Myometrial cell (primary cell): ENCODE measurements at places on chromosomes 16 and 17. TPM values are rescaled to one million over a fixed set of nuclear protein-coding genes. Genes with fewer than 3 reads are reported as not detected.

Gene RNF157
- total RNA-seq, result 0.29 and 0.89 TPM in 2 replicates

Gene PRSS8
- not detected in 2 replicates for total RNA-seq

Gene DOC2B
- total RNA-seq, result not detected in 2 replicates

Gene NACA2
- total RNA-seq, result not detected in 2 replicates

Gene SLC16A13
- 0.86 and 3.2 TPM in 2 replicates for total RNA-seq

Gene SLC4A1
- not detected in 2 replicates for total RNA-seq

Gene GPR142
- not detected in 2 replicates for total RNA-seq

Gene STH
- not detected in 2 replicates for total RNA-seq

Gene HSD17B1
- 1.4 and 4.6 TPM in 2 replicates for total RNA-seq

Gene EVPLL
- total RNA-seq, result not detected in 2 replicates

Gene FBXW10
- not detected in 2 replicates for total RNA-seq

Gene MPP2
- total RNA-seq, result 0.58 and 3.9 TPM in 2 replicates

Gene CD19
- total RNA-seq, result not detected in 2 replicates

Gene CIITA
- total RNA-seq, result not detected in 2 replicates

Gene ZNF423
- under 0.01 and 0.18 TPM in 2 replicates for total RNA-seq

Gene KRTAP4-11
- total RNA-seq, result not detected in 2 replicates

Gene IL17C
- total RNA-seq, result 1.4 TPM in 1 of 2 replicates, not detected in the other

Gene RFWD3
- total RNA-seq, result 11.5 and 20.2 TPM in 2 replicates

Gene UBE2G1
- total RNA-seq, result 24.5 and 32.8 TPM in 2 replicates

Gene CCDC137
- total RNA-seq, result 11.8 and 17.7 TPM in 2 replicates

Gene CCDC154
- total RNA-seq, result not detected in 2 replicates

Gene NR1D1
- 4.9 and 5.8 TPM in 2 replicates for total RNA-seq

Gene RAB11FIP4
- total RNA-seq, result 0.18 and 0.86 TPM in 2 replicates

Gene GIT1
- 14.5 and 24.5 TPM in 2 replicates for total RNA-seq

Gene MEIOB
- total RNA-seq, result not detected in 2 replicates

Gene STARD3
- total RNA-seq, result 39.5 and 70.1 TPM in 2 replicates

Gene PKMYT1
- 13.3 and 24.8 TPM in 2 replicates for total RNA-seq

Gene UNC45B
- total RNA-seq, result not detected in 2 replicates

Gene PRSS21
- 5.5 TPM in 1 of 2 replicates, not detected in the other for total RNA-seq

Gene SULT1A2
- 0.58 TPM in 1 of 2 replicates, not detected in the other for total RNA-seq

Gene TAT
- not detected in 2 replicates for total RNA-seq
